ENCODE measurements at places on chromosomes 11 and 22. TPM values are rescaled to one million over a fixed set of nuclear protein-coding genes. Genes with fewer than 3 reads are reported as not detected.

Gene GTSE1
- total RNA-seq = 42.6 TPM

Gene ZNF215
- total RNA-seq = 18.2 TPM

Gene CRYBA4
- total RNA-seq = 0.52 TPM

Gene ACTN3
- 45.7 TPM for total RNA-seq

Gene TTC36
- total RNA-seq = 1.6 TPM

Gene TBC1D10A
- total RNA-seq = 8.4 TPM

Gene KDM4E
- not detected for total RNA-seq

DNA sequence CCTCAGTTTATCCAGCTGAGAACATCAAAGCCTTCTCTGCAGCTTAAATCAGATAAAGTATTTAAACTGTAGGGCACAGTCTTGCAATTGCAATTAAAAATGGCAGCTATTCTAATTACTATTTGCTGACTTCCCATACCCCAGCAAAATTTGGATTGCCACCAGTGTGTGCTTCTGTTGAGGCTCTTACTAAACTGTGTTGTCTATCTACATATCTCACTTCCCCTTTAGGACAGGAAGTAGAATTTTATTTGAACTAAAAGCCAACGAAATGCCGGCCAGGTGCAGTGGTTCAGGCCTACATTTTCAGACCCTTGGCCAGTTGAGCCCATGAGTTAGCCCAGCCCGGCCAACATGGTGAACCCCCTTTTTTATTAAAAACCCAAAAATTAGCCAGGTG, 7.1 kb downstream of the SAA4 start:
- H3K27me3 ChIP-seq = no peaks in the 10 kb centered on the region
- no peak for DNase-seq
- no peaks in the 10 kb centered on the region for H3K4me1 ChIP-seq
- no peak overlapping the region for H3K4me3 ChIP-seq

GRCh38 chr11:73520353-73521061, 77.4 kb downstream of the FAM168A start:
- H3K27ac ChIP-seq = no peak overlapping the region
- DNase-seq = no peak
- no peaks in the 10 kb centered on the region for H3K27me3 ChIP-seq
- H3K4me3 ChIP-seq = no peak overlapping the region
- peaks cover 30% of the 10 kb centered on the region for H3K36me3 ChIP-seq
- H3K4me1 ChIP-seq = no peaks in the 10 kb centered on the region

DNA sequence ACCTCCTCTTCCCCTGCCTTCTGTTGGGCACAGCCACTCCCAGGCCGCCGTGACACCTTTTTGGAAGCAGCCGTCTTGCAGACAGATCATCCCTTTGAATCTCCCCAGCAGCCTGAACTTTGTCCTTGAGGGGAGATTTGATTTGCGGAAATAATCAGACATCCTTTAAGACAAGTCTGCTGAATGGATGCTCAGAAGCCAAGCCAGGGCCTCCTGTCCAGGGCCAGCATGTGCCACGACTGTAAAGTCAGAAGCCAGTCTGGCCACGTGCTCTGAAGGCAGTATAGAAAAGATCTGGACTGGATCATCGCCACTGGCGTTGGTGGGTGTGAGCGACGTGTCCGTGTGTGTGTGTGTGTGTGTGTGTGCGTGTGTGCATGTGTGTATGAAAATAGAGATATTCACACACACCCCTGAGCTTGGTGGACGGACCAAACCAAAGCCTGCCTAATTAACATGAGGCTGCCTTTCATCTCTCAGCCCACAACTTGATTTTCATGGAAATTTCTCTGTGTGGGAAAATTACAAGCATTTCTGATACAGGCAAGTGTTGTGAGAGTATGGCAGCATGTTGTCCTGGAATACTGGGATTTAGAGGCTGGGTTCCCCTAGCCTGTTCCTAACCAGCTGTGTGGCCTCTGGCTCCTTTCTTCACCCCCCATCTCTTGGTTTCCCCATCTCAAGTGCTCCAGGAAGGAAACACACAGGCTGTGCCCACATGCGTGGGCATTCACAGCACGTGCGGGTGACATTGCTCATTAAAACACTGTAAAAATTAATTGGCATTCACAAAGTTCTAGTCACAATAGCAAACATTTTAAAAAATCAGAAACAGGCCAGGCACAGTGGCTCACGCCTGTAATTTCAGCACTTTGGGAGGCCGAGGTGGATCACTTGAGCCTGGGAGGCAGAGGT, 61.8 kb upstream of the WNT7B start:
- no peak overlapping the region for H3K27ac ChIP-seq
- no peaks in the 10 kb centered on the region for H3K4me1 ChIP-seq
- DNase-seq = no peak
- no peaks in the 10 kb centered on the region for H3K36me3 ChIP-seq
- no peak overlapping the region for H3K4me3 ChIP-seq
- no peaks in the 10 kb centered on the region for H3K27me3 ChIP-seq

GRCh38 chr11:126560221-126560620, 204.7 kb downstream of the ST3GAL4 start:
- H3K4me3 ChIP-seq = no peak overlapping the region
- H3K36me3 ChIP-seq = no peaks in the 10 kb centered on the region
- no peak for DNase-seq

- peak; percentile 62 for DNase-seq
- no peak overlapping the region for H3K27ac ChIP-seq
- H3K27me3 ChIP-seq = no peaks in the 10 kb centered on the region
- no peaks in the 10 kb centered on the region for H3K36me3 ChIP-seq
- H3K4me3 ChIP-seq = no peak overlapping the region
- no peaks in the 10 kb centered on the region for H3K4me1 ChIP-seq
Observed at GRCh38 chr11:7448201-7448600, 37.1 kb upstream of the OLFML1 start.

DNA sequence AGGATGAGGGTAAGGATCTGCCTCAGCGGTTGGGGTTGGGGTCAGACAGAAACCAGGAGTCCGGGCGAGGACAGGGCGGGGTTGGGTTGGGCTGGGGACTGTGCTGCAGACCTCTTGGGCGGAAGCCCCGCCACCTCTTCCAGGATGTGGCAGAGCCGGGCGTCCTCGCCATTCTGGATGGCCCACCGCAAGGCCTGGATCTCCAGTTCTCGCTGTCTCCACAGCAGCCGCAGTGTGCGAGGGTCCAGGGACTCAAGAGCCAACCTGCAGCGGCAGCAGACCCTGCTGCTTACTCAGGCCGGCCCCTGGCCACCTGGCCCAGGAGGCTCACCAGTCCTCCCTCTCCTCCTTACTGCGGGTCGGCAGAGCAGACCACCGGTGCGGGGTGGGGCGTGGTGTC, 2.0 kb downstream of the LMNTD2 start:
- peaks cover 1% of the 10 kb centered on the region for H3K36me3 ChIP-seq
- no peak overlapping the region for H3K4me3 ChIP-seq
- H3K27me3 ChIP-seq = peaks cover 5% of the 10 kb centered on the region
- H3K27ac ChIP-seq = no peak overlapping the region

GRCh38 chr11:59218319-59218718, 5.6 kb upstream of the MPEG1 start:
- no peak overlapping the region for H3K4me3 ChIP-seq
- no peak overlapping the region for H3K27ac ChIP-seq
- no peaks in the 10 kb centered on the region for H3K36me3 ChIP-seq

DNA sequence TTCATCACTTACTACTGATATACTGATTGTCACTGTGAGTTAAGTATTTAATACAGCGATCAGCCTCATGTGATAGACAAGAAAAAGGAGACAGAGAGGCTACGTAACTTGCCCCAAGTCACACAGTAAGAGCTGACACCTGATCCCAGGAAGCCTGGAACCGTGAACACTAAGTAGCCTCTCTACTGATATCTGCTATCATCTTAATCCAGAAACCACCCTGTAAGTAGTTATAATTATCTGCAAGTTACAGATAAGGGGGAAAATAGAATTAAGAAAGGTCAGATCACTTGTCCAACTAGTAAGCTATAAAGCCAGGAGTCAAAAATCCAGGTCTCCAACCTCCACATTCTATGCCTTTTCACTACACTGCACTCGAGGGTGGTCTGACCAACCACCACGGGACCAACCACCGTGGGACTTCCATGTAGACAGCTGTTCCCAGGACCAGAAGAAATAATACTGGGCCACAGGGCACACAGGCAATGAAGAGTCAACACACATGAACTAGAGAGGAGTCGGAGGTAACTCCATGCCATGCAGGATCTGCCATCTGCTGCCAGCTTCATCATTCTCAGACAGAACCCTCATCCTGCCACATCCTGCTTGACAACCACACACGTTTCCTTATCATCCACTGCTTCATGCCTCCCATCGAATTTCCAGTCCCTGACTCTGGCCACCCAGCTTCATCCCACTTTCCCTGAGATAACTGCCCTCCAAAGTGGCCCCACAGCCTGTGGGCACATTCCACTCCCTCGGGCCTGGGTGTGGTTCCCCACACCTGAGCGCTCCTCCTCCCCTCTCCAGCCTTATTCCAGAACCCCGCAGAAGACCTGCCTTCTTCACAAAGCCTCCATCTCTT, 58.6 kb downstream of the MICAL3 start:
- DNase-seq = no peak
- H3K27me3 ChIP-seq = no peaks in the 10 kb centered on the region
- H3K27ac ChIP-seq = no peak overlapping the region
- H3K4me3 ChIP-seq = no peak overlapping the region

- no peaks in the 10 kb centered on the region for H3K36me3 ChIP-seq
- H3K4me1 ChIP-seq = no peaks in the 10 kb centered on the region
- no peaks in the 10 kb centered on the region for H3K27me3 ChIP-seq
- no peak overlapping the region for H3K27ac ChIP-seq
- no peak for DNase-seq
- no peak overlapping the region for H3K4me3 ChIP-seq
Observed at GRCh38 chr11:69497221-69497787, 15.8 kb downstream of the LINC01488 start.

DNA sequence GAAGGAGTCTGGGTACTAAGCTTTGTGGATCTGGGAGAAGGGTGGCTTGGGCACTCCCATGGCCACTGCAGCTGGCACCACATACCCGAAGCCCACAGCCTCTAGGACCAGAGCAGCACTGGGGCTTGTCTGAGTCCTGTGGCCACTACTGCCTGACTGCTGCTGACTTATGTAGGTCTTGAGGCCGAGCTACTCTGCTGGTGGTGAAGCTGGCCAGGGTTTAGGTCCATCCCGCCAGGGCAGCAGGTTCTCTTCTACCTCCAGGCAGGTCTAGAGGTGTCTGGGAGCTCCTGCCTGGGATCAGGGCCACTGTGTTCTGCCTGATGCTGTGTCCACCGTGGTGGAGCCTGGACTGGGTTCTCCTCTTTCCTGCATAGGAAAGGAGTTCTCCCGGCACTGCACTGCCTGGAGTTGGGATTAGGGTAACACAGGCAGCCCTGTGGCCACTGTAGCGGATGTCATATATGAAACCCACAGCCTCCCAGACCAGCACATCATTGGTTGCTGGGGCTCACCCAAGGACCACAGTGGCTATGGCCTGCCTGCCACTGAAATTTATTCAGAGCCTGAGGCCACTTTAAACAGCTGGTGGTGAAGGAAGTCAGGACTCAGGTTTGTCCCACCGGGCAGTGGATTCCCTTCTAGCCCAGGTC, 109.8 kb upstream of the SERPIND1 start:
- H3K27ac ChIP-seq = no peak overlapping the region
- DNase-seq = no peak
- no peak overlapping the region for H3K4me3 ChIP-seq
- no peaks in the 10 kb centered on the region for H3K27me3 ChIP-seq

DNA sequence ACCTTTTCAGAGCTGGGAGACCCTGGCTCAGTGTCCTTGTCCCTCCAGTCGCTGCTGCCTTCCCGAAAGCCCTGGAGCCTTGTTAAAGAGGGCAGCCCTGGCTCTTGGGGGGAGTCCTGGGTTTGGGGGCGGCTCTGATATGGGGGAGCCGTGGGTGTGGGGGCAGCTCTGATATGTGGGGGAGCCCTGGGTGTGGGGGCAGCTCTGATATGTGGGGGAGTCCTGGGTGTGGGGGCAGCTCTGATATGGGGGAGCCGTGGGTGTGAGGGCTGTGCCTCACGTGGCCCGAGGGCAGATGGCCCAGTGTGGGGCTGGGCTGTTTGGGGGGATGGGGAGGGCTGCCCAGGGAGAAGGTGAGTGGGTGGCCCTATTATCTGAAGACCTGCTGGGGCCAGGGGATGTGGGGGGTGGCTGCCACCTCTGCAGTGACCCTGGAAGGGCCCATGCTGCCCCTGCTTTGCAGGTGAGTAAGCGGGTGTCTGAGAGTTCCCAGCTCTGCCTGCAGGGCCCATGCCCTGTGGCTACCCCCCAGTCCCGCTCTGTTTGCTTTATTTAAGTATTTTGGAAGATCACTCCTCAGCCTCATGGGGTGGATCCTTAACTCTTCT, 30.9 kb upstream of the GRAMD4 start:
- H3K4me3 ChIP-seq = no peak overlapping the region
- H3K27me3 ChIP-seq = no peaks in the 10 kb centered on the region
- H3K36me3 ChIP-seq = no peaks in the 10 kb centered on the region
- DNase-seq = peak; percentile 23
- H3K4me1 ChIP-seq = no peaks in the 10 kb centered on the region

DNA sequence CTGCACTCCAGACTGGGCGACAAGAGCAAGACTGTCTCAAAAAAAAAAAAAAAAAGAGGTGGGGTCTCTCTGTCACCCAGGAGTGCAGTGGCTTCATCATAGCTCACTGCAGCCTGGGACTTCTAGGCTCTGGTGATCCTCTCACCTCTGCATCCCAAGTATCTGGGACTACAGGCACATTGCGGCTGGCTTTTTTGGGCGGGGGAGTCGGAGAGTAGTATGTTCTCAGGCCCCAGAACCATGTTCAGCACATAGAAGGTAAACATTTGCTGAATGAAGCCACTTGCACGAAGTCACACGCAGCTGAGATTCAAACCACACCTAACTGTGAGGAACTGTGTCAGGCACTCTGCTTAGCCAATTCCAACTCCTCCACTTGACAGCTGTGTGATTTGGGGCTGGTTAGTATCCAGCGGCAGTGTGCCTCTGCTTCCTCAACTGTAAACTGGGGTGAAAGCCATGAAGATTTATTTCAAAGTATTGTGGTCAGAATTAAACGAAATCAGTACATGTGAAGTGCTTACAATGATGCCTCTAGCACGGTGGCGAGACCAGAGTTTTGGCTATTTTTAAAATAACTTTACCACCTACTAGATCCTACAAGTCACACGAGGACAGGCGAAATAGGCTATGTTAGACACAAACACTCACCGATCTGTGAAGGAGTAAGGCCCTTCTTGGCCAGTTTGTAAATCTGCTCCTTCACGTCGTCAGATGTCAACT, 789 bp downstream of the RPS13 start:
- peak overlapping the region; percentile 99 for H3K4me3 ChIP-seq
- no peaks in the 10 kb centered on the region for H3K4me1 ChIP-seq
- no peaks in the 10 kb centered on the region for H3K27me3 ChIP-seq
- DNase-seq = no peak

- H3K36me3 ChIP-seq = peaks cover 8% of the 10 kb centered on the region
- no peak overlapping the region for H3K27ac ChIP-seq
- no peaks in the 10 kb centered on the region for H3K4me1 ChIP-seq
- H3K27me3 ChIP-seq = peaks cover 11% of the 10 kb centered on the region
- no peak overlapping the region for H3K4me3 ChIP-seq
Observed at GRCh38 chr11:2484576-2485125, 39.8 kb downstream of the KCNQ1 start.

DNA sequence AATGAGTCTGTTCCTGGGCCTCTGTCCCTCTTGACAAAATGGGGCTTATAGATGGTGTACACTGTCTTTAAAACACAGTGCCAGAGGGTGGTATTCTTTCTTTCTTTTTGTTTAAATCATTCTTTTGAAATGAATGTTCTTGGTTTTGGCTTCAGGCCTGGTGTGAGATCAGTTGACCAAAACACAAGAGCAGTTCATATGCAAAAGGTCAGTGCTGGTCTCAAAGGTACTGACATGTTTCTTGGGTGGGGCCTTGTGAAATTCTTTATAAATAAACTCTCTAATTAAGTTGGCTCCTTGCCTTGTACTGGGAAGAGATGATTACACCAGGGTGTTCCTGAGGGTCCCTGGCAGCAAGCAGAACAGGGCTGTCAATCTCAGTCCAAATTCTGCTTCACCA, 110.0 kb downstream of the FBXO7 start:
- H3K4me3 ChIP-seq = no peak overlapping the region
- no peaks in the 10 kb centered on the region for H3K27me3 ChIP-seq
- H3K36me3 ChIP-seq = peaks cover 7% of the 10 kb centered on the region
- DNase-seq = no peak
- no peaks in the 10 kb centered on the region for H3K4me1 ChIP-seq
- no peak overlapping the region for H3K27ac ChIP-seq
